HFFc6 (cell line): ENCODE measurements at places on chromosomes 12 and 14.

- DNase-seq: no peak
These were observed 28.6 kb downstream of the KRT76 start for GRCh38 chr12:52748578-52748977.

DNA sequence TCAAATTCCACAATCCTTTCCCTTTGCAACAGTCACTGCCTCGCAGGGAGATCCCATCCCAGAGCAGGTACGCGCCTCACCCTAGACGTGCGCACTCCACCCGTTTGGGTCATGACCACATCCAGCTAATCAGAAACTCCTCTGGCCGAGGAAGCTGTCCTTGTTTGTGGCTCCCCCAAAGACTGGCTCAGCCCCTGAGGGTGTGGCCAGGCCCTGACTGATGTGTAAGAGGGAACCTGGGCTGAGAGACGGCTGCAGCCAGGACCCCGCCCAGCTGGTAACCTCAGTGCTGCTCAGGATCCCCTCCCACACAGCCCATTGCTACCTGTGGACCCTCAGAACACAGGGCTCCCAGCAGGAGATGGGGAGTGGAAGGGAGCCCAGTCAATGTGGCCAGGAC lies 183.2 kb upstream of the SFSWAP start:
- DNase-seq: no peak

GRCh38 chr12:64010069-64010686 lies 165.7 kb downstream of the SRGAP1 start:
- peak; percentile 83 for DNase-seq

GRCh38 chr12:81022531-81022930 lies 55.3 kb upstream of the ACSS3 start:
- no peak for DNase-seq

DNA sequence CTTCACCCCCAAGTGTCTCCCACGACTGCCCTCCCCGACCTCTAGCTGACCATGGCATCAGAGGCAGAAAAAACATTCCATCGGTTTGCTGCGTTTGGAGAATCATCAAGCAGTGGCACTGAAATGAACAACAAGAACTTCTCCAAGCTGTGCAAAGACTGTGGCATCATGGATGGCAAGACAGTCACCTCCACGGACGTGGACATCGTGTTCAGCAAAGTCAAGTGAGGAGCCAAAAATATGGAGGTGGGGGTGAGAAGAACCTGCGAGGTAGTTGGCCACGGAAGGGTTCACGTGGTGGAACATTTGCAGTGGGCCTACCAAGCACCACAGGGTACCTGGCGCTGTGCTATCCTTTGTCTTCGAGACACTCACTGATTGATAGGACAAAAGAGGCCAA lies 514 bp downstream of the TPPP2 start:
- no peak for DNase-seq

- no peak for DNase-seq
These were observed 449.7 kb downstream of the TMTC2 start for GRCh38 chr12:83136411-83136810.

- DNase-seq: no peak
These were observed 5.8 kb downstream of the CFAP54 start for GRCh38 chr12:96495155-96495554.

- DNase-seq: no peak
These were observed 223.3 kb upstream of the SFSWAP start for GRCh38 chr12:131487388-131488124.

GRCh38 chr12:6758506-6759095 lies 5.7 kb upstream of the MLF2 start:
- no peak for DNase-seq

GRCh38 chr14:65210118-65210821 lies 108.0 kb upstream of the MAX start:
- DNase-seq: no peak

DNA sequence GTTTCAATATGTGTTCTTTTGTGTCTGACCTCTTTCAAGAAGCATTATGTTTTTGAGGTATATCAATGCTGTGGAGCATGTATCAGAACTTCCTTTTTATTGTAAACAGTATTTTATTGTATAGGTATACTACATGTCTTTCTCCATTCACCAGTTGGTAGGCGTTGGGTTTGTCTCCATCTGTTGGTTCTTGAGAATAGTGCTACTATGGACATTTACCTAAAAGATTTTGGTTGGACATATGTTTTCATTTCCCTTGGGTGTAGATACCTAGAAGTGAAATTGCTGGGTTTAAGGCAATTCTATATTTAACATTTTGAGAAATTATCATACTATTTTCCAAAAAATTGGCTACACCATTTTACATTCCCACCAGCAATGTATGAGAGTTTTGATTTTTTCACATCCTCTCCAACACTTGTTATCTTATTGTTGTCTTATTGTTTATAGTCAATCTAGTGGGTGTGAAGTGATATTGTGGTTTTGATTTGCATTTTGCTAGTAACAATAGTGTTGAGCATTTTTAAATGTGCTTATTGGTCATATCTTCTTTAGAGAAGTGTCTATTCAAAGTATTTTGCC lies 409.2 kb downstream of the IPO8 start:
- DNase-seq: no peak

GRCh38 chr12:52183971-52184370 lies 7.8 kb downstream of the KRT80 start:
- no peak for DNase-seq

- DNase-seq: no peak
These were observed 22.0 kb downstream of the RPS6KA5 start for GRCh38 chr14:91038439-91038838.

DNA sequence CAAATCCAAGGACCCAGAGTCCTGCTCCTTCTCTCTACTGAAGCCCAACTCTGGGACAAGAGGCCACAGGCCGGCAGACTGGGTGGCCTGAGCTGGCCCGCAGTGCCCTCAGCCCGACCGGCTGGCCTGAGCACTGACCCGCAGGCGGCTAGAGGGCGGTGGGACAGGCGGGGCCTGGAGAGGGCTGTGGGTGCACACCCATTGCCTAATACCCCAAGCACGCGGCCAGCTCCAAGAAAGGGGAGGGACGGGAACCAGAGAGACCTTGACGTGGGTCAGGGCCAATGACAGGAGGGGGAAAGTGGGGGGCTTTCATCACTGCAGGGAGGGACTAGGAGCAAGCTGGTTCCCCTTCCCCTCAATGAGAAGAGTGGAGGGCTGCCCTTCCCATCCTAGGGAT lies 2.0 kb upstream of the WNT10B start:
- DNase-seq: no peak

DNA sequence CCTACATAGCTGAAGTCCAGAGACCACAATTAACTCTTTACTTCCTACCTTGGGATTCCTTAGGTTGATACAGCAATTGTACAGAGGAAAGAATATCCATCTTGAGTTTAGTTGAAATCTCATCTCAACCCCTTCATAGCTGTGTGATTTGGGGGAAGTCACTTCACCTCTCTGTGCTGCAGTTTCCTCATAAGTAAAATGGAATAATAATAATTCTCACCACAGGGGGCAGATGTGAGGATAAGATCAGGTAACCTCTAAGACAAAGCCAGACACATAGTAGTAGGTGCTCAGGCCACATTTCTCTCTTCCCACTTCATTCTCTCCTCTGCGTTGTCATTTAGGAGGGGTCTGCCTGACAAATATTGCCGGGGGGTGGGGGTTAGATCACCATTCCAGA lies 6.7 kb downstream of the FOXN4 start:
- no peak for DNase-seq

DNA sequence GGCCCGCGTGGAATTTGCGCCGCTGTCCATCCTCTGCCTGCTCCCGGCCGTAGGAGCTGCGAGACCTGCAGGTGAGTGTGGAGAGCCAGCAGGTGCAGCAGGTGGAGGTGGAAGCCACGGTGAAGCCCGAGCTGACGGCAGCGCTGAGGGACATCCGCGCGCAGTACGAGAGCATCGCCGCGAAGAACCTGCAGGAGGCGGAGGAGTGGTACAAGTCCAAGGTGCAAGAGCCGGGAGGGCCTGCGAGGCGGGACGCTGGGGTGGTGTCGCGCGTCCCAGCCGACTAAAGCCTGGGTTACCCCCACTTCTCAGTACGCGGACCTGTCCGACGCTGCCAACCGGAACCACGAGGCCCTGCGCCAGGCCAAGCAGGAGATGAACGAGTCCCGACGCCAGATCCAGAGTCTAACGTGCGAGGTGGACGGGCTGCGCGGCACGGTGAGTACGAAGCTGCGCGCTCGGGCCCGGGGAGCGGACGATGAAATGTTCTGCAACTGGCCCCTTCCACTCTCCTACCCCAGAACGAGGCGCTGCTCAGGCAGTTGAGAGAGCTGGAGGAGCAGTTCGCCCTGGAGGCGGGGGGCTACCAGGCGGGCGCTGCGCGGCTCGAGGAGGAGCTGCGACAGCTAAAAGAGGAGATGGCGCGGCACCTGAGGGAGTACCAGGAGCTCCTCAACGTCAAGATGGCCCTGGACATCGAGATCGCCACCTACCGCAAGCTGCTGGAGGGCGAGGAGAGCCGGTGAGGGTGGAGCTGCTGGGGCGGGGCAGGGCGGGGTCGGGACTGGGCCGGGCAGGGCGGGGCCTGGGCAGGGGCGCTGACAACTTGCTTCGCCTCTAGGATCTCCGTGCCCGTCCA lies 2.1 kb downstream of the PRPH start:
- no peak for DNase-seq

DNA sequence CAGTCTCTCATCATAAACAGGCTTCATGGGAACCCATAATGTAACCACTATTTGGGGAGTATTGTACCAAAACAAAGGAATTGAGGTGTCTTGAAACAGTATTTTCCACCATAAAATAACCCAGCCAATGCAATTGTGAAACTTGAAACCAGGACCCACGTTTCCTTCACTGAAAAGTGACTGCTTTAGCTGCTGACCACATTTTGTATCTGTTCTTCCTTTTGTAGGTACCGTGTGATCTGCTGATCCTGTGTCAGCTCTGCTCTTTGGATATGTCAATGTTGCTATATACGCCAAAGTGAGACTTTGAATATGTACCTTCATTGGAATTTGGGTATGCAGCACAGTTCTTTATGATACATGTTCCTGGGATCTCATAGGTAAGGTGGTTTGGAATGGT lies 95.1 kb upstream of the CNTN1 start:
- DNase-seq: no peak

- DNase-seq: no peak
These were observed 37.3 kb downstream of the SNX6 start for GRCh38 chr14:34592623-34593022.

GRCh38 chr12:2082321-2082720 lies 29.5 kb downstream of the CACNA1C start:
- no peak for DNase-seq

DNA sequence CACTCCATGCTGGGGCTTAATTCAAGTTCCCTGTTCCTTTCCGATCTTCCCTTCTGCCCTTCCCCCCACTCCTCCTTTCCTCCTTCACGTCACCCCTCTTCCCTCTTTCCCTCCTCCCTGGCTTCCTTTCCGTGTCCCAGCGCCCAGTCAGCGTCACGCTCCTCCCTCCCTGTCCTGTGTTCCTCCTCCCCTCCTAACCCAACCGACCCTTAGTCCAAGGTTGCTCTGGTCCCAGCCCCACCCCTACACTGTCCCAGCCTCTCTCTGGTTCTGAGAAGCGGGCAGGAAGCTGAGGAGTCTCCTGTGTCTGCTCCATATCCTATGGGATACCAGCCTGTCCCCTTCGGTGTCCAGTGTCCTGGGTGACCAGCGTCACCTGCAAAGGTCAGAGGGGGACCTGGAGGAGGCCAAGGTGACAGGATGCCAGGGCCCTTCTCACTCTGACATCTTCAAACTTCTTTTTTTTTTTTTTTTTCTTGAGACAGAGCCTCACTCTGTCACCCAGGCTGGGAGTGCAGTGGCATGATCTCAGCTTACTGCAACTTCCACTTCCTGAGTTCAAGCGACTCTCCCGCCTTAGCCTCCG lies 56.2 kb upstream of the TSPAN9 start:
- DNase-seq: no peak

DNA sequence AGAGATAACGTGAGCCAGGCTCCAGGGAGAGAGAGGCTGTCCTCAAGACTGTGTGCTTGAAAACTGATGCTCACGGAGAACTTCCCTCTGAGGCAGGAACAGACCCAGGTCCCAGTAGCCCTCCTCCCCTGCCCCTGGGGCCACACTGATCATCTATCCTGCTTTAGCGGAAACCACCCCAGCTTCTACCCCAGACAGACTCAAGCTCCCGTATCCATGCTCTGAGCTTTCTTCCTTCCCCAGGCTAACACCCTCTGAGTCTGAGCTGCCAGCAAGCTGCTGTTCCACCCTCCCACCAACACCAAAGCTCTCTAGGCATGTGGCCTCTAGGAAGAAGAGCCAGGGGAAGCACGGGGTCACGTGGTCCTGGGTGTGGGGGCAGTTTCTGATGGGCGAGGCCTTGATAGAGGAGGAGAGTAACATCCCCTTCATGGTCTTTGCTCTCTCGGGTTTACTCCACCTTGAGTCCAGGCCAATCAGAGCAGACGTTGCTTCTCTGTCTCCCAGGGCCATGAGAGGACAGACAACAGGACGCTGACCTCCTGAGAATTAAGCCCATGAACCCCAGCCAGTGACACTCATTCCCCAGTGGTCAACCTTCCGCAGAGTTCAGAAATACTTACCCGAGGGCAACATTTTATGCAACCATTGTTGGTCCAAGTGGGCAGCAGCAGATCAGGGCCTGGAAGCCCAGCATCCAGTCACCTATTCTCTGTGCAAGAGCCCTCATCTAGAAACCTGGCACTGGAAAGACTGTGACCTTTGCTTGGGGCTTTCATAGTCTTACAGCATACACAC lies 1.4 kb downstream of the PCK2 start:
- DNase-seq: peak; percentile 49

DNA sequence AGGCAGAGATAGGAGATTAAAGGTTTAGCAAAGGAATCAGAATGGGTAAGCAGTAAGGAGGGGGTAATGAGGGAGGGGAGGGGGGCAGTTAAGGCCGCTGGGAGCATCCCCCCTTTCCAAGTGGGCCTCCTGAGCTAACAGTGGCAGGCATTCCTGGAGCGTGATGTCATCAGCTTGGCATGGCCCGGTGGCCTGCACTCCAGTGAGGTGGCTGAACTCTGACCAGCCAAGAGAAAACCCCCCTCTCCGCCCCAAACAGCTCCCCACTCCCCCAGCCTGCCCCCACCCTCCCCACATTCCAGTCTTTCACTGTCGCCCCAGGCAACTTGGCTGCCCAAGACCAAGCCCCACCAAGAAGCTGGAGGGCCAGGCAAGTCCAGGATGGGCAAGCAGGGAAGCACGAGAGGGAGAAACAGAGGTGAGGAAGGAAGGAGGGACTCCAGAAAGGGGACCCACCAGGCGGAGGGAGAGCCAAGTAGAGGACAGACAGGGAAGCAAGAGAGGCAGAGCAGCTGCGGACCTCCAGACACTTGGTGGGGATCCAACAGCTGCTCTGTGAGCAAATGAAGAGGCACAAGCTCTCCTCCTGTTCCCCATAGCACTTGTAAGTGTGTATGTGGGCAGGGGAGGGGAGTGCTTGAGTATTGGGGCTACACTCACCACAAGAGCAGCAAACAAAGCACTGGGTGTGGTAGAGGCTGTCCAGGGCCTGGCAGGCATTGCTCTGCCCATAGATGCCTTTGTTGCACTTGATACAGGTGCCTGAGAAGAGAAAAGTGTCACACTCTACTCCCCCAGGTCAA lies 4.5 kb downstream of the AJUBA start:
- DNase-seq: peak; percentile 71

- peak; percentile 20 for DNase-seq
These were observed 43.5 kb downstream of the SYNE2 start for GRCh38 chr14:63896278-63896720.

GRCh38 chr14:49598189-49598484 lies 603 bp upstream of the LRR1 start:
- no peak for DNase-seq

- no peak for DNase-seq
These were observed 45.7 kb downstream of the TEAD4 start for GRCh38 chr12:3004655-3005565.

GRCh38 chr12:57604454-57604991 lies at the start of gene DTX3:
Gene DTX3 (plus strand): TSS chr12:57604824. CDS start chr12:57606518, 1,694 bp downstream.
- DNase-seq: no peak

GRCh38 chr12:105820429-105821125 lies 318.2 kb downstream of the NUAK1 start:
- peak; percentile 77 for DNase-seq

GRCh38 chr12:92073094-92073493 lies 72.6 kb downstream of the BTG1 start:
- DNase-seq: no peak
